ENCODE measurements at places on chromosomes 3 and 15.

GRCh38 chr3:24270204-24270691 lies 224.4 kb downstream of the THRB start:
- no peak for DNase-seq

- DNase-seq, result no peak
Observed at GRCh38 chr3:169213956-169214355, 449.6 kb downstream of the MECOM start.

DNA sequence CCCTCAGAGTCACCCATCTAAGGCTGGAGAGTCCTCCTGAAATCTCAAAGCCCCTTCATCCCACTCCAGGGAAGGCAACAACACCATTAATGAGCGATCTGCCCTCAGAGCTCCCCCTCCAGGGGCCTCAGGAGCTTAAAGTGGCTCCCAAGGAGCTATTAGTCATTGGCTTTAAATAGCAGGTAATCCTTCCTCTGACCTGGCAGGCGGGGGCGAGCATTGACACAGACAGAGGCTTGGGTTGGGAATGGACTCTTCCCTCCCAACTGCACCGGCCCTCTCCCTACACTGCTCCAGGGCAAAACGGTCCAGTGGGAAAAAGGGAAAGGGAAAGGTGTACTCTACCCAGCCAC lies 1.4 kb downstream of the MFGE8 start:
- no peak for DNase-seq

DNA sequence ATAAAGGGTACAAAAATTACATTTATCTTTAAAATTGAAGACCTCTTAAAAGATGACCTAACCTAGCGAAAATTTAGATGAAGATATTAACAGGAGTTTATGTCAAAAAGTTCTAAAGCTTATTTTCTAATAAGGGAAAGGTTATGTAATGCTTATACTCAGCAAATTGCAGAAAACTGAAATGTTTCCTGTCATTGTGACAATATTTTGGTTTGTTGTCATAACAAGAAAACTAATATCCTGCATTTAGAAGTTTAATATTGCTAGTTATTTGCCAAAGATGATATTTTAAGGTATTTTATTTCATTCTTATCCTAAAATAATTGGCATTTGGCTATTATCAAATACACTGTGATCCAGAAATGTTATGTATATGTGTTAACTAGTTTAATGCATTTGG lies 294.5 kb downstream of the C3orf38 start:
- no peak for DNase-seq

DNA sequence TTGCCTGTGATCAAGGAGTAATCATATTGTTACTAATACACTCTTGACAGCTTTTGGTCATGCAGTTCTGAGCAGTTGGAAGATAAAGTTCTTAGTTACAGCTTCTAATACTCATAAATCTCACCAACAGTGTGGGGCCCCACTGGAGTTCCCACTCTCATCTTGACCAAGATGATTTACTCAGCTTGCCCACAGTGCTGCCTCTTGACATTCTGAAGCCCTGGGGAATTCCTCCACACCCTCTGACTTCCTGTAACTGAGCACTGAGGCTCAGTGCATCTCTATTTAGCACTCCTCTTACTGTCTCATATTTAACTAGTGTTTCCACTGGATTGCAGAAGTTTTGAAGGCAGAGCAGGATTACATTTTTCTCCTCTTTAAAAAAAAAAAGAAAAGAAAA lies 1.9 kb upstream of the ARL6IP5 start:
- DNase-seq, result no peak

DNA sequence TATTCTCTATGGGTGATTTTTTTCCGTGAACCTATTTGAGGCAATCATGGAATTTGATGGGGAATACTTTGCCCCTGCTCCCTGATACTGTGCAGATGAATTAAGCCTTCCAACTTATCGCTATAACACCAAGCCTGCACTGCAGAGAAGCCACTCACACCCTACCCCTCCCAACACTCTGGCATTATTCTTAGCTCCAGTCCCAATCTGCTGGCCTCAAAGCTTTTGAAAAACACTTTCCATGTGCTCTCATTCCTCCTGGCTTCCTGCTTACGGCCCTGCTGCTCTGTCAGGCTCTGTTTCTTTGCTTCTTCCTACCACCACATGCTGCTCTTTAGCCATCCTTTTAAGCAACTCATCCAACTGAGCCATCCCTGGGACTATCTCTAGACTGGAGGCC lies 327.8 kb upstream of the SLCO3A1 start:
- no peak for DNase-seq

DNA sequence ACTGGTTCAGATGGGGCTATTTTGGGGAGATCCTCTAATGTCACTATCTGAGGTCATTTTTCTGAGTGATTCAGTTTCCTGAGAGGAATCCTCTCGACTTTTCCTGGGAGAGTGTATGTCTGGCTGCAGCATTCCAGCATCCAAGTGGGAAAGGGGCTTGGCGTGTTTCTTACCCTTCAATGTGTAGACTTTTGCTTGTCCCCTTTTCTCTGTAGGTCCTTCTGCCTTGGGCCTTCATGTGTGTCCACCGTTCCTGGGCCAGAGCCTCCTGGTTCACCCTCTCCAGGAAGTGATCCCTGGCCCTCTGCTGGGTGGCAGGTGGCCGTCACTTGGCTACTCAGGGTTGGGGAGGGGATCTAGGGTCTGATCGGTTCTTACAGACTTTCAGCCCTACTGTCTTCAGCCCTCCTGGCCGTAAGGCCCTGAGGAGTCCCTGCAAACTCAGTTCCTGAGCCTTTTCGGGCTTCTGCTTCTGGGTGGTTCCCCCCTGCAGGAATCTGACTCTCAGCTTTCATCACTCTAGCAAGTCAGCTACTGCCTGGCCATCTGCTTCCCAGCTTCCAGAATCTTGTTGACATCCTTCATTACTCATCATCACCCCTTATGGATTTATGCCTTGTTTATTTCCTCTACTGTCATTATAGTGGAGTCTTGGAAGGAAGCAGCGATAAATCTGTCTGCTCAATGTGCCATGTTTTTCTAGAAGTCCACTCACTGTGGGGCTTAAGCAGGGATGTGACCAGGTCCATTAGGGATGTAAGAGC lies 36.5 kb downstream of the GOLGA6L10 start:
- DNase-seq, result no peak

DNA sequence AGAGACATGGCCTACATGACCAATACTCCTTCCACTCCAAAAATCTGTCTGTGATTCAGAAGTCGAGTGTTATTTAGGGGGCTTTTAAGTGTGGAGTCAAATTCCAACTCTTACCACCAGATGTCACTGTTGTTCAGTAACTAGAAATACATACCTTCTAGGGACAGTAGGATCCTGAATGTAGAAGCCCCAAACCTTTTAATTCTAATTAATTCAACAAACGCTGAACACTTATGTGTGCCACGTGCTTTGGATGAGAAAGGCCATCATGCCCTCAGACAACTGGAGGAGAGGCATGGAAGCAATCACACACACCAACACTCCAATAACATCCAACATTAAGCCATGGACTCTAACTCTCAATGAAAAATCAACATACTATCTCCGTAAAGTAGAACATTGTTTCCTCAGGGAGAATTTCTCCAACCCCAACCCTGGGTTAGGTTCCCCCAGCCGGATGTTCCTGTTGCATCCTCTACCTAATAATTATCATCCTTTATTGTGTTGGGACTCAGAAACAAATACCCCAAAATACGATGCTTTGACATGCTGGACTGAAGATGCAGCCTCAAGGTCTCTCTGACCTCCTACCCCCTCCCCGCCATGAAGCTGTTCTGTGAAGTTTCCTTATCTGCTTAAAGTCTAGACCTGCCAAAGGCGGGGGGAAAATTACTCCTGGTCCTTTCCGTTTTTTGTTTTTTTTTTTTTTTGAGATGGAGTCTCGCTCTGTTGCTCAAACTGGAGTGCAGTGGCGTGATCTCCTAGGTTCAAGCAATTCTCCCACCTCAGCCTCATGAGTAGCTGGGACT lies 8.0 kb upstream of the CCDC13 start:
- DNase-seq, result no peak

GRCh38 chr3:188839187-188839695 lies 332.5 kb upstream of the TPRG1 start:
- no peak for DNase-seq

GRCh38 chr3:16137977-16138376 lies 36.5 kb upstream of the GALNT15 start:
- DNase-seq, result no peak

- DNase-seq, result no peak
Observed at GRCh38 chr3:151096716-151097115, 11.3 kb downstream of the MED12L start.

DNA sequence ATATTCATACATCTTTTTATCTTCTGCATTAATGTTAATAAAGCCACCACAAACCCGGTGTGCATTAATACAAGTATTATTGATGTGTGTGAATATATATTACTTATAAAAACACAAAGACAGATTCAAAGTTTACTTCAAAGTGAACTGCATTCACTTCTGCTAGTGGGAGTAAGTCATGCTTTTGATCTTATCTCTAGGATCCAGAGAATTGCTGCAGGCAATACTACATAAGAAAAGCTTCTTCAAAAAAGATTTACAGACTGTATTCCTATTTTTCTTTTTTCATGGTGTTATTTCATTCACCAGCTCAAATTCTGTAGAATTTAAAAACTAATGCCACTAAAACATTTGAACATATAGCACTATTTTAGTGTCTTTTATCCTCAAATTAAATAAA lies 87.5 kb upstream of the CBLB start:
- no peak for DNase-seq

DNA sequence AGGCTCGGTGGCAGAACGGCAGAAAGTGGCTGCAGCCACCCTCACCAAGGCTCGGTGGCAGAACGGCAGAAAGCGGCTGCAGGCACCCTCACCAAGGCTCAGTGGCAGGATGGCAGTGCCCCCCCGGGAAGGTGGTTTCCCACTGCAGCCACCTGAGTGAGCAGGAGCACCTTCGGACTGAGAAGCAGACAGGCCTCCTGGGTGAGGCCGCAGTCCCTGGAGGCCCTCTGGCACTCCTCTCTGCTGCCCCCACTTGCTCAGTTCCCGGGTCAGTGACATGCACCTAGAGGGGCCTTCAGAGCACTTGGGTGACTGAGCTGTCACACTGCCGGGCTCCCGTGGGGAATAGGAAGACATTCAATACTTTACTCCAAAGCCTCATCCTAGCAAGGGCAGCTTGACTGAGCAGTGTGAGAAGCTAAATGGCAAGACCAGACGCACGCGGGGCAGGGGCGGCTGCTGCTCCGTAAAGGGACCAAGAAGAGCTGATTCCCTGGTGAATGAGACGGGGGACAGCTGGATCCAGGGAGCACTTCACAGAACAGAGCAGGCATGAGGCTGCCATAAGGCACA lies 62.7 kb downstream of the PCSK6 start:
- DNase-seq, result no peak

GRCh38 chr15:38631119-38632075 lies 66.8 kb upstream of the RASGRP1 start:
- DNase-seq, result no peak

DNA sequence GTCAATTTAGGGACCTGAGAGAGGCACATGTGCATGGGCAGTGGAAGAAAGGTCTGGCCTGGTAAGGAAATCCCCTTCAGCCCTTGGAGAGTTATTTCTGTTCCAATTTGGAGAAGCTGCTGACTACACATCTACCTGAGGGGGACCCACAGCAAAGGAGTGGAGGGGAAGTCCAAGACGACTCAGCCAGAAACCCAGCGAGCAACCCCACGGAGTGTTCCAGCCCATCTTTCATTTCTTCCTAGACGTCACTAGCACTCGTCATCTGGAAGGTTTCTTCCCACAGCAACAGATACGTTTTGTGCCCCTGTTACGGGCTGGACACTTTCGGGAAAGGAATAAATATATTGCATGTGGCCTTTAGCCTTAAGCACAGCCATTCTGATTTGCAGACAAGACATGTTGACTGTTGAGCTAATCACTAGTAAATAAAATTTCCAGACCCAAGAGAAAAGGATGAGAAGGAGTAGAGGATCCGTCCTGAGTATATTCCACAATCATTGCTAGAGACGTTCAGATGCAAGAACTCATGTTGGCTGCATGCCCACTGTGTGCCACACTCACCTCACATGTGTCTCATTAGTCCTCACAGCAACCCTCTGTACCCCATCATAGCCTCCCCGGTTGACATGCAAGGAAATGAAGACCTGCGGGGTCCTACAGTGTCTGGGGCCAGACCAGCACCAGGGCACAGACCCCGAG lies 7.8 kb upstream of the FAM174B start:
- no peak for DNase-seq

GRCh38 chr3:9224490-9224889 lies 25.0 kb downstream of the SRGAP3 start:
- no peak for DNase-seq

DNA sequence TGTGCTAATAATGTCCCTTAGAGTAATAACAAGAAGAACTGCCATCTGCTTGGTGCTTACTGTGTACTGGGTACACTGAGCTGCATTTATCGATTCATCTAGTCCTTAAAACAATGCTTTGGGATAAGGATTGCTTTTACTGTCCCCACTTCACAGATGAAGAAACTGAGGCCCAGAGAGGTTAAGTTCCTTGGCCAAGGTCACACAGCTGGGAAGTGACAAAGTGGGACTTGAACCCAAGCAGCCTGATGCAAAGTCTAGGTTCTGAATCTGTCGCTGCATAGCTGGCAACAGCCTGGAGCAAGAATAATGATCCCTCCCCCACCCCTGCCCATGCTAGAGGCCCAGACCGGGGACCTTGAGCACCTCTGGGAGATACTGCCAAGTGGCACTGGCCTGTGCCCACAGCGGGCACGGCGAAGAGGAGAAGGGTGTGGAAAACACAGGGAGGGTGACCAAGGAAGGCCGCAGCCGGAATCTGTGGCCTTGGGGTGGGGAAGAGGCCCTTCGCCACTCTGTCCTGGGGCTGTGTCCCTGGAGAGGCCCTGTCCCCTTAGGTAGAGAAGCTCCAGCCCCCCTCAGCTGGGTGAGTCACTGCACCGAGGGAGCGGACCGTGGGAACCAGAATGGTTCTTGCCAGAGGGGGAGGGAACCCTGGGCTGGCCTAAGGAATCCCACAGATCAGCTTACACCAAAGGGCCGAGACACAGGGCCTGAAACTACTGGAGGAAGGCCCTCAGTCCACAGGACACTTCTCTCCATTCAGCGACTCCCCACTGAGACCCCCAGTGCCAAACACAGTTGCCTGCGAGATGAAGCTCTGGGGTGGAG lies 3.5 kb downstream of the PLXND1 start:
- DNase-seq, result no peak
